Stimulated activated CD8-positive, alpha-beta memory T cell treated with anti-CD3 and anti-CD28 coated beads, Interleukin-7, amount 100 ng/mL, for 1 hour (primary cell): ENCODE measurements at places on chromosomes 4 and X.

GRCh38 chr4:185463541-185463940 lies 8.0 kb downstream of the CCDC110 start:
- no peak for DNase-seq

GRCh38 chr4:153439831-153440230 lies 26.3 kb upstream of the TMEM131L start:
- no peak for DNase-seq

GRCh38 chr4:14862891-14863290 lies 139.4 kb upstream of the CPEB2 start:
- DNase-seq, result no peak

- no peak for DNase-seq
Measured at GRCh38 chr4:122577808-122578781, 42.8 kb downstream of the IL21 start.

DNA sequence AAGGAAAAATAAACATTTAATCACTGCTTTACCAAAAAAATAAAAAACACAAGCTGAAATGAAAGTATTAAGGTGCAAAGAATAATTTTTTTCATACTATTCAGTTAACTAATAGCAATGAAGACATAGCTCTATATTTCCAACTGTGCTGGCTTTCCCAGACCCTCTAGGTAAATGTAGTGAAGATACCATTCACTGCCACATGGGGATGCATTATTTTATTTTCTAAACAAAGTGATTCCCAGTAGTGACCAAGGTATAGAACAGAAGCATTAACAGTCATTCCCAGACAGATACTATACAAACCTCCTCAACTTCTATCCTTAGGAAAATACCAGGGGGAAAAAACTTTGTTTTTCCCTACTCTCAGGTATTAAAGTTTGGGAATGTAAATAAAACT lies 39.4 kb downstream of the ANTXR2 start:
- DNase-seq, result no peak

DNA sequence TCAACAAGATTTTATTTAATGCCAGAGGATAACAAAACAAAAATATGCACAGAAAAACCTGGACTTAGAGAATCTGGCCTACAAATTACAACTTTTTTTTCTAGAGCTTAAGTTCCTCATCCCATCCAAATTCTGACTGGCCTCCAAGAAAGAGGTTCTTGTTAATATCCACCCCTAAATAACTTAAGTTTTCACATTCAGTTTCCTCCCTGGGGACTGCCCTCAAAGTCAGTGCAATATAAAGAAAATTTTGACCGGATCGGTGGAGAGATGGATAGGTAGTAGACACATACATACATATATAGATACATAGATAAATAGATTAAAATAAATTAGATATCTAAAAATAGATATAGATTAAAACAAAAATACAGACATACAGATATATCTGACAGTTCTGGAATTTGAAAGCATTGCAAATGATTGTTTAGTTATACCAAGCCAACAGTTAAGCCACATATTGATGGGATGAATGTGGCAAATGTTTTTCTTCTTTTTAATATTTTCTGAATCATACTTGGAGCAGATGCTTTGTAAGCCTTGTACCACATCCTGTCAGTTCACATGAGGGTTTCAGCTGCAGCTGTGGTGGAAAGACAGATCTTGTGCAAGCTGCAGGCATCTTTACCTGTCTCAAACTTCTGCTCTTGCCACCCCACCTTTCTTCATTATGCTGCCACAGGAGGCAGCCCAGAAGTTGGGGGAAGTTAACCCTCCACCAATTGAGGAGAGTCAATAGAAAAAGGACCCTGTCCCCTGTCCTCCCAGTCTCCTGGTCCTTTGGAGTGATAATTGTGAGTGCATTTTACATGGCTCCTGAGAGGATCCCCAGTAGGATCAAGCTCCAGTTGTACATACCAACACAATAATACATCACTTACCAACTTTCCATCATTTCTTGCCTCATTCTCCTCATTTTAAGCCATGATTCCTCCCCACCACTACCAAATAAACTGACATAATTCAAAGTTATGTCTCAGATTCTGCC lies 58.5 kb upstream of the PRDM8 start:
- DNase-seq, result peak; percentile 29

DNA sequence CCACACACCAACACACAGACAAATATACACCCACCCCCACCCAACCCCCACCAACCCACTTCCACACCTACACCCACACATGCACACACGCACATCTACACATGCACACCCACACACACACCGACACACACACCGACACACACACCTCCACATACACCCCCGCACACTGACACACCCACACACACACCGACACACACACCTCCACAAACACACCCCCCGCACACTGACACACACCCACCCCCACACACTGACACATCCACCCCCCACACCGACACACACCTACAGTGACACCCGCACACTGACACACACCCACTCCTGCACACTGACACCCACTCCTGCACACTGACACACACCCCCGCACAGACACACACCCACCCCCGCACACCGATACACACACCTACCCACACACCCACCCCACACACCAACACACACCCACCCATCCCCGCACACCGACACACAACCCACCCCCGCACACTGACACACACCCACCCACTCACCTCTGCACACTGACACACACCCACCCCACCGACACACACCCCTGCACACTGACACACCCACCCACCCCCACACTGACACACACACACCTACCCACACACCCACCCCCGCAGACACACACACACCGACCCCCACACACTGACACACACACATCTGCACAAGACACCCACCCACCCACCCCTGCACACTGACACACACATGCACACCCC lies 31.1 kb downstream of the FGFRL1 start:
- no peak for DNase-seq

DNA sequence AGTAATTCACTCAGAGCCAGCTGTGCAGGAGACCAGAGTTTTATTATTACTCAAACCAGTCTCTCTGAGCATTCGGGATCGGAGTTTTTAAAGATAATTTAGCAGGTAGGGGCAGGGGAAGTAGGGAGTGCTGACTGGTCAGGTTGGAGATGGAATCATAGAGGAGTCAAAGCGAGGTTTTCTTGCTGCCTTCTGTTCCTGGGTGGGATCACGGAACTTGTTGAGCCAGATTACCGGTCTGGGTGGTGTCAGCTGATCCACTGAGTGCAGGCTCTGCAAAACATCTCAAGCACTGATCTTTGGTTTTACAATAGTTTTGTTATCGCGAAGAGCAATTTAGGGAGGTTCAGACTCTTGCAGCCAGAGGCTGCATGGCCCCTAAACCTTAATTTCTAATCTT lies 63.6 kb downstream of the TRIM2 start:
- no peak for DNase-seq

GRCh38 chr4:30094887-30095286 lies 625.3 kb upstream of the PCDH7 start:
- no peak for DNase-seq

- no peak for DNase-seq
Measured at GRCh38 chrX:92260102-92260501, 480.9 kb downstream of the PCDH11X start.

DNA sequence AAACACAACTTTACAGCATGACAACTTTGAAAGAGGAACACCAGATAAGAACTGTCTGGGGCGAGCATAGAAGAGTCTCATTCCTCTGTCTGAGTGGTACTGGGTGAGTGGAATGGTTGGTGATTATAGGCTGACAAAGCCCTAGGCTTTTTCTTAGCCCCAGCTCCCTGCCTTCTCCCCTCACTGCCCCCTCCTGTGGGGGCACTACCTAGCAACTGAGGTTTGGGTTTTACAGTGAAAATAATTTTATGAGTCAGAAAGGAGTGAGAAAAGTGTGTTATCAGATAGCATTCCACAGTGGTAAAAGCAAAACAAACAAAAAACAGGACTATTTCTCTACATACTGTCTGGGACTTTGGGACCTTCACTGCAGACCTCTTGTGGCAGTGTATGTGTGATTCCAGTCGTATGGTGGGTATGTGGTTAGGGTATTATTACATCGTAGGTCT lies 10.5 kb upstream of the TMEM165 start:
- no peak for DNase-seq

- no peak for DNase-seq
Measured at GRCh38 chr4:67892905-67893304, 9.1 kb upstream of the TMPRSS11D start.

DNA sequence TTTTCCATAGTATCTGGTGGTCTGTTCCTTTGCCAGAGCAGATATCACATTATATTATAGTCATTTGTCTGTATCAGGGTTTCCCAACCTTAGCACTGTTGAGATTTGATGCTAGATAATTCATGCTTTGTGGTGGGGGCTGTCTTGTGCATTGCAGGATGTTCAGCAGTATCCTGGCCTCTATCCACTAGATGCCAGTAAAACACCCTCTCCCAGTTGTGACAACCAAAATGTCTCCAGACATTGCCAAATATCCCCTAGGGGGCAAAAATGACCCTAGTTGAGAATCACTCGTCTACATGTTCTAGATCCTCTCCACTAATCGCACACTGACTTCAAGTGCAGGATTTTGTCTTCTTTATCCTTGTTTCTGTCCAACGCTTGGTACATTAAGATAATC lies 160.8 kb downstream of the FANCB start:
- DNase-seq, result no peak

DNA sequence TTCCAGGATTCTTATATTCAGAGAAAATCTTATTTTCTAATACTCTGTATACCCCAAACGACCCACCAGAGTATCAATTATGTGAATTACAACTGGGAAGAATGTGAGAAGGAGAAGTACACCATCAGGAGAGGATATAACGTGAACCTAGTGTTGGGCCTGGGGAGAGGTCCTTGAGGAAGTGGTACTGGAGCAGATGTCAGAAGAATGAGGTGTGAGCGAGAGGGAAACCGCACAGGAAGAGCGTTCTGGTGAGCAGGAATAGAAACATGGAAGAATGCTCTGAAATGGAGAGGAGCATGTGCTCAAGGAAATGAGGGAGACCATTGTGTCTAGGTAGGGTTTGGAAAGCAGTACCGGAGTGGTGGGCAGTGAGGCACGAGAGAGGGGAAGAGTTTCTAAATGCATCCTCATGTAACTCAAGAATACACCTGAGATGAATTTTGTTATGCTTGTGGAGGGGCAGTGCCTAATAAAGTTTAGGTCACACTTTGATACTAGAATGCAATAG lies 151.6 kb downstream of the GRID2 start:
- no peak for DNase-seq

DNA sequence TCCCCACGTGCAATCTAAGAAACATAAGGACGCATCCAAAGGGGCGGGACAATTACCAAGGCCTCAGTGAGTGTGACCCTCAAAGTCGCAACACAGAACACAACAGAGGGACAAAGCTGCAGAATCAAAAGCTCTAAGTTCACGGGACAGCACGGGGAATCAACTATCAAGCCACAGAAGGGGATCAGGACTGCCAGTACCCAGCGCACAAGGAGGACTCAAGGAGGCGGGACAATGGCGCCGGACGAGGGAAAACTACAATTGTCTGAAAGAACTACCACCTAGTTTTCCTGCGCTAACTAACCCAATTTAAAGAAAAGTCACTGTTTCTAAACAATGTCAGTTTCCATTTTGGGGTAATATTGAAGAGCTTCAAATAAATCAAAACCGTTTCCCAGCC lies 1.3 kb downstream of the FAM53A start:
- DNase-seq, result no peak

DNA sequence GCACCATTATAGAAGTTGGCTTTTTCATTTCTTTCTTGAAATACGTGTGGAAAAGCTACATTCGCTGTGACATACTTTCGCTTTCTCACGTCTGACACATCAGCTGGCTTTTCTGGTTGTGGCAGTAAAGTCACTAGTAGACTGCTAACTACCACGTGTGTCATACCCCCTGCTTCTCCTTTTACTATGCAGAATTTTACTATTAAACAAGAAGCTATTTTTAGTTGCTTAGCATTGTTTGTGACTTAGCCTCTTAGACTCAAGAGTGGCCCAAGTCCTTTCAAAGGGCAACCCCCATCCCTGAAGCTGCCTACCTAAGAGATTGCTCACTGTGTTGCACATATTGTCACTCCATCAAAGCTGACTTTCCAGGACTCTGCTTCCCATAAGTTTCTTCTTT lies 2.1 kb upstream of the IL2 start:
- no peak for DNase-seq

DNA sequence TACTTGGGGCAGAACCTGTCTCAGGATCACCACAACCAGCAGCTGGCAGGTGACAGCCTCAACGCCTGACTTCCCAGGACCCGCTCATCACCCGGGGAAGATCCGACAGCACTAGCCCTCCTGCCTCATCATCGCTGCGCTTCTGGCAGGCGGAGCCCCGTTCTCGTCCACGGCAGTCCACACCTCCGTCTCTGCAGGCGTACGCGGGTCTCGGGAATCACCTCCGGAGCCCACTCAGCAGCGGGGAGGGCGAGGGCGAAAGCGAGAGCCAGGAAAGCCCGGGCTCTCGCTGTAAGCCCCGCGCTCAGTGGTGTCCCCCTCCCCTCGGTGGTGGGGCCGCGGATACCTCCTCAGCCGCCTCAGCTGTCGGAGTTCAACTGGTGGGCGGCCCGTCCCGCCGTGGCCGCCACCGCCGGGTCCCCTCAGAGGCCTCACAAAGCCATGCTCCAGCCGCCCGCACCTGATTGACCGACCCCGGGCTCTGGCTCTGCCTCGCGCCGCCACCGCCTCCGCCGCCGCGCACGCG lies 518 bp upstream of the CNKSR2 start:
- no peak for DNase-seq

- no peak for DNase-seq
Measured at GRCh38 chrX:130851569-130851968, 51.4 kb downstream of the ENOX2 start.

DNA sequence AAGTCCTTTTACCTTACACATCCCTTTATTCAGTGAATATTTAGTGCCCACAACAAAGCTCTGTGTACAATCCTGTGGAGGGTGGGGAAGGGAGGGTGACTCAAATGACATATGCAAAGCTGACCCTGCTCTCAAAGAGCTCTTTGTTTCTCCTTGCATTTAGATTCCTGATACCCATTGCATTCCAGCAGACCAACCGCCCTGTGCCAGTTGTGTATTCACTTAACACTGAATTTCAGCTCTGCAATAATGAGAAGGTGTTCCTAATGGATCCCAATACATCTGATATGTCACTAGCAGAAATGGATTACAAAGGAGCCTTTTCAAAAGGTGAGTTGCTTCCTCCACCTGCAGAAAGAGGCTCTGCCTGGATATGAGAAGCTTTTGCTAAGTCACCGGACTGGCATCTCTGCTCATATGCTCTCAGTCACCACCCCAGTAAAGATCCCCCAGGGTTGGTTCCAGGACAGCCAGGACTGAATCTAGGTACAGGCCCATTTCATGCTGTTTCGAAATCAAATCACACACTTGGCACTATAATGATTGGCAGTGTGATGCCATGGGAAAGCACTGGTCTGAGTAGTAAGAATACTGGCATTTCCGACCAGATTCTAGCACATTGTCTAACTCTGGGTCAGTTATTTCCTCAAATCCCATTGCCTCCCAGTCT lies 17.1 kb upstream of the ANXA3 start:
- no peak for DNase-seq

DNA sequence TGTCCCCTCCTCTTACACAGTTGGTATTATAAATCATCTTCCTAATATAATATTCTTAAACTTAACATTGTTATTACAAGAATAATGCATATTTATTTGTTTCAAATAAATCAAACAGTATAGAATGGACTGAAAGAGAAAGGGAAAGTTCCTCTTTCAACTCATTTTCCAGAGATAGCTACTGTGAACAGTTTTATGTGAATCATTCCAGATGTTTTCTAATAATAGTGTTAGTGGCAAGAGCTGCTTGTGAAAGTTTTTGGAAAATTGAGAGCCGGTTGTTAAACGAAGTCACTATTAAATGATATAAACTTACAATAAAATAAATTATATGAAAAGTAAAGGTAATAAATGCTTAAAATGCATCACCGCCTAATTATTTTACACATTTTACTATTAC lies 14.6 kb downstream of the TMSB4X start:
- DNase-seq, result no peak
